ENCODE measurements at places on chromosomes 3 and 15.

DNA sequence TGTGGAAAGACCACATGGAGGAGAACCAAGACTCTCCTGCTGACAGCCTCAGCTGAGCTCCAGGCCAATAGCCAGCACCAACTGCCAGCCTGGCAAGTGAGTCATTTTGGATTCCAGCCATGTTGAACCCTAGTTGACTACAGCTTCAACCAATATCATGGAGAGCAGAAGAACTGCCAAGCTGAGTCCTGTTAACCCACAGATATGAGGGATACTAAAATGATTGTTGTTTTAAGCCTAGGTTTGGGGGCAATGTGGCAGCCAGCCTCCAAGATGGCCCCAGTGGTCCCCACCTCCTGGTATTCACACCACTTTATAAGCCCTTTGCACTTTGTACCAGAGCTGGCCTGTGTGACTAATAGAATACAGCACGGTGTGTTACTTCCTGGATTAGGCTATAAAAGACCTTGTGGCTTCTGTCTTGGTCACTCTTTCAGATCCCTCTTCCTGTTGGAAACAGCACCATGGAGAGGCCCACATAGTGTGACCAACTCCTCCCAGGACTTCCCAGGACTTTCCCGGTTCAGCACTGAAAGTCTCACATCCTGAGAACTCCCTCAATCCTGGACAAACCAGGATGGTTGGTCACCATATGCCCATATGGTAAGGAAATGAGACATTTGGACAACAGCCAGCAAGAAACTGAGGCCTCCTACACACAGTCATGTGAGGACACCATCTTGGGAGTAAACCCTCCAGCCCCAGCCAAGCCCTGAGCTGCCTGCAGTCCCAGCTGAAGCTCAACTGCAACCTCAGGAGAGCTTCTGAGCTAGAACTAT is 32.4 kb upstream of the CDV3 start:
- no peak for DNase-seq

DNA sequence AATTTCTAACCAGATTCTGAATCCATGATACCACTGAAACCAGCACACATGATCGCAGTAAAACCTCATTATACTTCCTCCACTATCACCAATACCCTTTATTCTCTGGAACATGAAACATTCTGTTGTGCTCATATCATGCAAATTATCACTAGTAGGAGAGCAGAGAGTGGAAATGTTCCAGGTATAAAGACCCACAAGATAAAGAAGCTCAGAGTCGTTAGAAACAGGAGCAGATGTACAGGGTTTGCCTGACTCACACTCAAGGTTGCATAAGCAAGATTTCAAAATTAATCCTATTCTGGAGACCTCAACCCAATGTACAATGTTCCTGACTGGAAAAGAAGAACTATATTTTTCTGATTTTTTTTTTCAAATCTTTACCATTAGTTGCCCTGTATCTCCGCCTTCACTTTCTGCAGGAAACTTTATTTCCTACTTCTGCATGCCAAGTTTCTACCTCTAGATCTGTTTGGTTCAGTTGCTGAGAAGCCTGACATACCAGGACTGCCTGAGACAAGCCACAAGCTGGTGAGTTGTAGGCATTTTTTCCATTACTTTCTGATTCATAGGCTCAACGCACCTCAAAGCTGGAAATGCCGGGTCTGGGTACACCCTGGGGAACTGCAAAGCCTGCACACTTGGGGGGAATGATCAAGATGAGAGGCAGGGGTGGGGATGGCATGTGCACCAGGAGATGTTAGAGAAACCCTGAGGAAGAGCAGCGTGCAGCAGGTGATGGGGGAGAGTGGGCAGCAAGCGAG is at the start of gene CCR2:
Gene CCR2, plus strand, starts transcription at position 465 of the 764 bp plus-strand sequence. CDS start 3,417 bp downstream, outside the sequence.
- DNase-seq: no peak

DNA sequence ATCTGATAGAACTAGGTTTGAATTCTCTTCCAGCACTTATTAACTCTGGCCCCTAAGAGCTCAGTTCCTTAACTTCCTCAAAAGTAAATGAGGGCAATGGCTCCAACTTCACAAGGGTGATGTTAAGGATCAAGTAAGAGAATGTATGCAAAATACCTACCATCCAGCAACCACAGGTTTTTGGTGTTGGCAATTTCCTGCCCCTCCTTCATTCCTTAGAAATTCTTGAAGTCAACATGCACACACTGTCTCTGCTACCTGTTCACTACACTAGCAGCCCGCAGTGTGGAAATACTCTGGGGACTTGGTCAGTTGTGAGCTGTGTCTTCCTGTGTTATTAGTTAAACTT is 5.0 kb downstream of the ZBED2 start:
- no peak for DNase-seq

GRCh38 chr3:173037840-173038483 is 103.1 kb downstream of the SPATA16 start:
- DNase-seq: no peak

DNA sequence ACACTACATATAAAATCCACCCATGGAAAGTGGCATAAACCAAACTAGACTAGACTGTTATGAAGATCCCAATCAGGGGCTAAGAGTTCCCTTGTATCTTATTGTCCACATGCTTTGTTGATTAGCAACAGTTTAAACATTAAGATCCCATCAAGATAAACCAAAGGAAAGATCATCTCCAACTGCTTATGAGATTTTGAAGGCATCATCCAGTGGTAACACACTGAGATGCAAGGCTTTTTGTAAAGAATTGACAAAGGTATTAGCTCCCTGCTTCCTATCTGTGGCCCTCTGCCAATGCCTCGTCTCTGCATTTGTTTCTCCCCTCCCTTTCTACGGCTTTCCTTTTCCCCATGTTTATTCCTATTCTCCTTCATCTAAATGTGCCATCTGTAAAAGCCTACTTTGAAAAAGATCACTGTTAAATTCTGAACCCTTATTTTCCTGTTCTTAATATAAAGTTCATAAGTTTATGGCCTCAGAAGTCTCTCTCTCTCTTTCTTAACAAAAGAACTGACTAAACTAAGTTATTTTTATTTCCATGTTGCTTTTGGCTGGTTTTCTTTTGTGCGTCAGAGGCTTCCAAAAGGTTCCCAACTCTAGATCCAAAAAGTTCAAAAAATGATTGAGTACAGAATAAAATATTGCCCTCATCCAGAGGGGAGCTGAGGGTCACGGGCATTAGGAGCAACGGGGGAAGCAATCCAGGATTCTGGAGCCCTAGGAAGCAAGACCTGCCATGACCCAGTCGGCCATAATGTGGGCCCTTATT is 5.5 kb downstream of the PLD1 start:
- no peak for DNase-seq
